ENCODE measurements at places on chromosomes 12 and 14.

DNA sequence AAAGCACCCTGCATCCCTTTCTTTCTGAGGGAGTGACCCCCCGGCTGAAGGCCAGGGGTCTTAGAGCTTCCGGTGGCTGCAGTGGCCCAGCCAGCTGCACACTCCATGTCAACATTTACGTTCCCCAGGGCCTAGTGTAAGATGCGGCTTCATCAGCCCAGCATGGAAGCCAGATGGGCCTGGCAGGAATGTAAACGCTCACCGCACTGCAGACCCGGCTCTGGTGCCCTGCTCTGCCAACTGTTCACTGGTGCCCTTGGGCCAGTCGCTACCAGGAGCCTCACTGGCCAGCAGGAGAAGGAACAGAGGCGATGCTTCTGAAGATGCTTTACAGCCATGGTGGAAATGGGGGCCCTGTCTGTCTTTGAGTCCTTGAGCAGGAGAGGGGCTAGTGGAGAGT, 8.6 kb upstream of the TMEM119 start:
- no peak overlapping the region for H3K4me3 ChIP-seq
- no peaks in the 10 kb centered on the region for H3K36me3 ChIP-seq
- no peak overlapping the region for H3K27ac ChIP-seq
- peaks cover under 1% of the 10 kb centered on the region for H3K4me1 ChIP-seq
- DNase-seq, result no peak

GRCh38 chr14:81331229-81332021, 68.7 kb downstream of the STON2 start:
- H3K36me3 ChIP-seq, result no peaks in the 10 kb centered on the region
- H3K27ac ChIP-seq, result no peak overlapping the region
- DNase-seq, result no peak
- no peak overlapping the region for H3K4me3 ChIP-seq
- no peaks in the 10 kb centered on the region for H3K4me1 ChIP-seq
- peaks cover 3% of the 10 kb centered on the region for H3K27me3 ChIP-seq

DNA sequence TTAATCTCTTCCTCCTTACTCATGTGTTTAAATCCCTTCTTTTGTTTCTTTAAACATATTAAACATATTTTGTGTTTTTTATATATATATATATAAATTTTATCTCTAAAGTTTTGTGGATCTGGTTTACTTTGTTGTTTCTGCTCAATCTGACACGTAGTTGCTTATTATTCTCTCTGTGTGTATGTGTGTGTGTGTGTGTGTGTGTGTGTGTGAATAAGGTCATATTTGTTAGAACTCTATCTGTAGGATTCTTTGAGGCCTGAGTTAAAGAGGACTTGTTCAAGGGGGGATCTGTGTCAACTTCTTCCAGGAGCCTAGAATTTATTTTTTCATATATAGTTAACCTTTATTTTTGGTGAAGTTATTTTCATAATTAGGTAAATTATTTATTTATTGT, 2.7 kb downstream of the GPR65 start:
- DNase-seq, result no peak
- peaks cover 34% of the 10 kb centered on the region for H3K36me3 ChIP-seq
- peak overlapping the region; percentile 80 for H3K27ac ChIP-seq
- H3K27me3 ChIP-seq, result no peaks in the 10 kb centered on the region
- peak overlapping the region; percentile 66 for H3K4me3 ChIP-seq
- H3K4me1 ChIP-seq, result peaks cover 63% of the 10 kb centered on the region

- H3K27ac ChIP-seq, result no peak overlapping the region
- no peak overlapping the region for H3K4me3 ChIP-seq
- DNase-seq, result no peak
- H3K36me3 ChIP-seq, result no peaks in the 10 kb centered on the region
Measured at GRCh38 chr12:18861287-18861858, 123.5 kb downstream of the CAPZA3 start.

DNA sequence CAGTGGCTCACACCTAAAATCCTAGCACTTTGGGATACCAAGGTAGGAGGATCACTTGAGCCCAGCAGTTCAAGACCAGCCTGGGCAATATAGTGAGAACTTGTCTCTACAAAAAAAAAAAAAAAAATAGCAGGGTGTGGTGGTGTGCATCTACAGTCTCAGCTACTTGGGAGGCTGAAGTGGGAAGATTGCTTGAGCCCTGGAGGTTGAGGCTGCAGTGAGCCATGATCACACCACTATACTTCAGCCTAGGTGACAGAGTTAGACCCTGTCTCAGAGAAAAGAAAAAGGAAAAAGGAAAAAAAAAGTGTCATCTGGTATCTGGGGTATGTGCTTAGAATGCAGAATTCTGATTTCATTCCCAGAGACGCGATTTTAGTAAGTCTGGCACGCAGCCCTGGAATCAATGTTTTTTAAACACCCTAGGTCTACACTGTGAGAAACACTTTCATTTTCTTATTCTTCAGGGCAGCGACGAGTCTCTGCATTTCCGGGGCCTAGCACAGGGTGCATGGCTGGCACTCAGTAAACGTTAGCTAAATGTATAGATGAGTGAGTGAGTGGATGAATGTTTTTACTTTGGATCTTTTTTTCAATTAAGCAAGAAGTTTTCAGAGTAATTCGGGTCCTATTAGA, 243.8 kb upstream of the PWP1 start:
- no peaks in the 10 kb centered on the region for H3K27me3 ChIP-seq
- H3K4me3 ChIP-seq, result peak overlapping the region; percentile 23
- peaks cover 14% of the 10 kb centered on the region for H3K4me1 ChIP-seq
- DNase-seq, result peak; percentile 10
- peaks cover 2% of the 10 kb centered on the region for H3K36me3 ChIP-seq
- no peak overlapping the region for H3K27ac ChIP-seq

DNA sequence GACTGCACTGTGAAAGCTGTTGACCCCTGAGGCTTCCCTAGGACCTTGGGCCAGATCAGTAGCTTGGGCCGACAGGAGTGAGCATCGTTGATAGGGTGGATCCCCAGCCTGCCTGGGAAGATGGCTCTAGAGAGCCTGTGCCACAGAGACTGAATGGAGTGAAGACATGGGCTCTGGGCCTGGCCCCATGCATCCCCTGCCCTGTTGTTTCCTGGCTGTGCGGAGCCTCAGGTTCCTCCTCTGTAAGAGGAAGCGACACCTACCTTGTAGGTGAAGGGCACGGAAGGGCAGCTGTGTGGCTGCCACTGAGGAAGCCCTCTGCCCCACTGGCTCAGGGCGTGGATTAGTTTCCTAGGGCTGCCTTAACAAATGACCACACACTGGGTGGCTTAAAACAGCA, 23.9 kb downstream of the PLEKHG3 start:
- peaks cover 76% of the 10 kb centered on the region for H3K4me1 ChIP-seq
- no peaks in the 10 kb centered on the region for H3K27me3 ChIP-seq
- H3K4me3 ChIP-seq, result no peak overlapping the region
- no peaks in the 10 kb centered on the region for H3K36me3 ChIP-seq
- DNase-seq, result no peak

GRCh38 chr12:129651951-129652350, 251.9 kb downstream of the TMEM132D start:
- H3K36me3 ChIP-seq, result no peaks in the 10 kb centered on the region
- DNase-seq, result no peak
- H3K4me3 ChIP-seq, result no peak overlapping the region
- no peak overlapping the region for H3K27ac ChIP-seq
- no peaks in the 10 kb centered on the region for H3K4me1 ChIP-seq
- no peaks in the 10 kb centered on the region for H3K27me3 ChIP-seq

GRCh38 chr12:106994579-106995220, 7.8 kb upstream of the MTERF2 start:
- H3K4me3 ChIP-seq, result no peak overlapping the region
- H3K36me3 ChIP-seq, result peaks cover 21% of the 10 kb centered on the region
- no peak for DNase-seq
- H3K27me3 ChIP-seq, result no peaks in the 10 kb centered on the region
- H3K4me1 ChIP-seq, result no peaks in the 10 kb centered on the region

- peak; percentile 91 for DNase-seq
- peaks cover 19% of the 10 kb centered on the region for H3K27me3 ChIP-seq
- H3K27ac ChIP-seq, result peak overlapping the region; percentile 76
- peaks cover 20% of the 10 kb centered on the region for H3K4me1 ChIP-seq
Measured at GRCh38 chr12:122166422-122167349, 7.3 kb downstream of the IL31 start.

DNA sequence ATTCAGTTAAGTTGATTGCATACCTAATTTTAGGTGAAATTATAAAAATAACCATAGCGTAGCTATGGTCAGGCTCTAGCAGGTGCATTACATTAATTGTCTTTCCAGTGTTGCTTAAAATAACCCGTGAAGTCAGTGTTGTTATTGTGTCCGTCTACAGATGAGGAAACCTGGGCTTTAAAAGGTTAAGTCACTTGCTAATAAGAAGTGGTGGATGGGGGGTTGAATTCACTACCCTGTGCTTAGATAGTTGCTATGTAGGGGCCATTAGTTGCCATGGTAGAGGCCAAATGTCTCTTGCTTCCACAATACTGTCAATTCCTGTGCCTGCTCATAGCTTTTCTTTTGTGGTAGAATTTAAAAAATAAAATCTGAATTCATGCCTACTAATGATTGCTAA, 174.8 kb downstream of the PELI2 start:
- DNase-seq, result no peak
- H3K4me1 ChIP-seq, result no peaks in the 10 kb centered on the region
- peaks cover 21% of the 10 kb centered on the region for H3K36me3 ChIP-seq
- no peaks in the 10 kb centered on the region for H3K27me3 ChIP-seq

DNA sequence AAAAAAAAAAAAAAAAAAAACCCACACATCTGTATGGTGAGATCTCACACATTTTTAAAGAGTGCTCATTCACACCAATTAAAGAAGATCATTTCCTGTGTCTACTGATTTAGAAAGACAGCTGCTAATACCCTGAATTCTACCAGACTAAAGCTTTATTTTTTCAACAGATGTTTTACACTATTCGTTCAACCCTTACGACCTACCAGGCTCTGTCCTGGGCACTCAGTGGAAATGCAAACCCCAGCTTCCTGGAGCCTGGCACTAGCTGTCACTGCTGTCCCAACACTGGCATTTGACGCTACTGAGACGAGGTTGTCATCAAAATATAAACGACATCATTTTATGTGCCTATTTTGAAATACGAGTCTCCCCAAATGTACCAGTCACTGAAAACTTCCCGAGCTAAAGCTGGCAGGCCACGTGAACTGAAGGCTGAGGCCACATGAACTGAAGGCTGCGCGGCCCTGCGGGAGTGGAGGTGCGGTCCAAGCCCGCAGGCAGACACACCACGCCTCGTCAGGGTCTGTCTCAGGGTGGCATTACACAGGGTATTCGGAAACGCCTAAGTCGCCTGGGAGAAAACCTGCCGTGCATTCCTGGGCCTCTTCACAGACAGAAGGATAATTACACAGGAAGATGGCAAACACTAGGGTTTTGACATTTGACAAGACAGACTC, 27.2 kb downstream of the SLC15A4 start:
- peaks cover 1% of the 10 kb centered on the region for H3K4me1 ChIP-seq
- DNase-seq, result no peak
- H3K4me3 ChIP-seq, result no peak overlapping the region
- peaks cover 63% of the 10 kb centered on the region for H3K36me3 ChIP-seq
- H3K27ac ChIP-seq, result no peak overlapping the region

DNA sequence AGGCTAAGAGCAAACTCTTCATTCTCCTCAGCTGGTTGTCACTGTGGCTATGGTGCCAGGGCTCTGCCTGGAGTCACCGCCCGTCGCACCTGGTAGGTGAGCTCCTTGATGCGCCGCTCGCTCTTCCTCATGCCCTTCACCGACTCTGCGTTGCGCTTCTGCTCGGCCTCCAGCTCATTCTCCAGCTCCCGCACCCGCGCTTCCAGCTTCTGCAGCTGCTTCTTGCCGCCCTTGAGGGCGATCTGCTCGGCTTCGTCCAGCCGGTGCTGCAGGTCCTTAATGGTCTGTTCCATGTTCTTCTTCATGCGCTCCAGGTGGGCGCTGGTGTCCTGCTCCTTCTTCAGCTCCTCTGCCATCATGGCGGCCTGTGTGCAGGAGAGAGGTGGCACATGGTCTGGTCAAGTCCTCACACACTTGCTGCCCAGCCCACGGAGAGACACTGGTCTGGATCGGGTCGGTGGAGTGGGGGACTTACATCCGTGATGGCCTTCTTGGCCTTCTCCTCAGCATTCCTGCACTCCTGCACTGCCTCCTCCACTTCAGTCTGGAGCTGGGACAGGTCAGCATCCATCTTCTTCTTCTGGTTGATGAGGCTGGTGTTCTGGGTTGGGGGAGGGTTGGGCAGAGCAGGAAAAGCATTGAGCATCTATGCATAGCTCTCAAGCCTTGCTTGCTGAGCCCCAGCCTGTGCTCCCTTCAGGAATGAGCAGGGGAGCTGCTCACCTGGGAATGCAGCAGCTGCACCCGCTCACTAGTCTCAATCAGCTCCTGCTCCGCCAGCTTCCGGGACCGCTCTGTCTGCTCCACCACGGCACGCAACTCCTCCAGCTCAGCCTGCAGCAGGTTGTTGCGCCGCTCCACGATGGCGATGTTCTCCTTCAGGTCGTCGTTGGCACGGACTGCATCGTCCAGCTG, 7.1 kb upstream of the MYH6 start:
- no peak overlapping the region for H3K4me3 ChIP-seq
- H3K27ac ChIP-seq, result no peak overlapping the region
- no peaks in the 10 kb centered on the region for H3K4me1 ChIP-seq
- peaks cover 3% of the 10 kb centered on the region for H3K27me3 ChIP-seq
- H3K36me3 ChIP-seq, result no peaks in the 10 kb centered on the region

- H3K36me3 ChIP-seq, result no peaks in the 10 kb centered on the region
- H3K4me1 ChIP-seq, result no peaks in the 10 kb centered on the region
- DNase-seq, result no peak
- no peak overlapping the region for H3K4me3 ChIP-seq
- no peak overlapping the region for H3K27ac ChIP-seq
Measured at GRCh38 chr12:117045160-117046010, 53.8 kb downstream of the TESC start.

DNA sequence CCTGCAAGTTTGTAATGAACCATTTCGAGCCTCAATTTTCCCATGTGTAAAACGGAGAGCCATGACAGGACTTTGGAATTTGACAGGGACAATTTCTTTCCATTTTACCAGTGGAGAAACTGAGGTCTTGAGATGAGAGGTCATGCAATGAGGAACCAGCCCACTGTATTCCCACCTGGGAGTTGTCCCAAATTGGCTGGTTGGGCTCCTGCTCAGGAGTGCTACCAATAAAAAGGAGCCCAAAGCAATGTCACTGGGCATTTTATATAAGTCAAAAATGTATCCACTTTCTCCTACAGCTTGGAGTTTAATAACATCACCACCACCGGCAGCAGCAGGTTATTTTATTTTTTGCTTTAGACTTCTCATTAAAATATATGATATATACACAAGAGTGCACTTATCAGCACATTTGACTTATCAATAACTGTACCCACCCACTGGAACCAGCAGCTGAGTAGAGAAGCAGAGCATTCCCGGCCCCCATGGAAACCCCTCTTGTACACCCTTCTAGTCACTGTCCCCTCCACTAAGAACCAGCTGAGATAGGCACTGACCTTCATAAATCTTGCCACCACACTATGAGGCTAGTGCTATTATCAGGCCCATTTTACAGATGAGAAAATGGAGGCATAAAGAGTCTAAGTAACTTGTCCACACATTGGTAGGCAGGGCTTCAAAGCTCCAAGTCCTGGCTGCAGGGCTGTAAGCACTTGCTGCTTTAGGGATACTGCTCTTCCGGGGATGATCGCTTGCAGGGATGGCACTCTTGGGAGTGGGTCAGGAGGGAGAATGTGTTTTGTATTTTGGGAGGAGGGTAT, 25.3 kb upstream of the RBM19 start:
- H3K36me3 ChIP-seq, result no peaks in the 10 kb centered on the region
- DNase-seq, result no peak
- H3K4me3 ChIP-seq, result no peak overlapping the region
- H3K27ac ChIP-seq, result no peak overlapping the region
- H3K27me3 ChIP-seq, result peaks cover 21% of the 10 kb centered on the region

All from activated CD4-positive, alpha-beta memory T cell treated with anti-CD3 and anti-CD28 coated beads for 36 hours (primary cell).